Sigmoid colon (tissue), 7 donors: ENCODE measurements at places on chromosomes 2 and 18. TPM values are rescaled to one million over a fixed set of nuclear protein-coding genes. Genes with fewer than 3 reads are reported as not detected.

GRCh38 chr18:10318691-10318970 is 135.8 kb upstream of the APCDD1 start:
- no peak for DNase-seq

DNA sequence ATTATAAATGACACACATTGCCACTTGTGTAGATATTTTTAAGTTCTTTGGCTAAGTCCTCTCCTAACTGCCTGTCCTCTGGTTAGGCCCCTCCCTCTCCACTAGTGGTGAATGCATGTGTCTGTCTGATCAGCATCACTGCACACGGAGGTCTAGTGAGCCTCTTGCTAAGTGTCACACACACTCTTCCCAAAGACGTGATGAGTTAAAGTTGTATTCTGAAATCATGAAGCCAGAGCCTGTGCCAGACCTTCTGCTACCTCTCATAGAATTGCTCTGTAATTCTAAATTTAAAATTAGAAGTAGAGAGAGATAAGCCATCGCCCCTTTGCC is 41.3 kb downstream of the RALB start:
- no peak for DNase-seq

GRCh38 chr2:11896386-11896785 is 150.0 kb downstream of the LPIN1 start:
- DNase-seq: no peak

DNA sequence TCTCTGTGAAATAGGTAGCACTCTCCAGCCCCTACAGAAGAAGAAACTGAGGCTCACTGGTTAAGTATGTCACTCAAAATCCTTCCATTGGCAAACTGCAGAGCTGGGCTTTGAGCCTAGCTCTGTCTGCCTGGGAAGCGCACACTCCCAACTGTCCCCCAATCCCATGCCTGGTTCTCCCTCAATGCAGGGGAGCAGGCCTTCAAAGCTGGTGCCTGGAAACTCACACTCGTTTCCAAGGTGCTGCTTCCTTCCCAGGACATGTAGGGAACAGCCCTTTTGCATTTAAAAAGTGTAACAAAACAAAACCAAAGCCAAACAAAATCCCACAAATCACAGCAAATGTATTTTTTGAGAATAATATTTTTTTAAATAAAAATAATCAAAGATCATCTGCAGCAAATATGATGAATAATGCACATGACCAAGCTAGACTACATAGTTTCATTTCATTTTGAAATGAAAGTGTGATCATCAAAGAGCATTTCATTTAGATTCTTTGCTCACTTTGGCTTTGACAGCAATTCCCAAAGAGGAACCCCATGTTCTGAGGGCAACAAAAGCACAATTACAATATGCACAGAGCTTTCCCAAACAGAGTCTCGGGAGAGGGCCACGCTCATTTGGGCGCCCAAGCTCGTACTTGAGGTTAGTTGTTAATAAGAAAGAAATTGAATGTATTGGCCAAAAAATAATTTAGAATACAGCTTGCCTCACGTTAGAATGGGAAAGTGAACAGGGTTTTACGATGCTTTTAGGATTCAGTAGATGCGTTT is 96.7 kb upstream of the ACKR3 start:
- DNase-seq: no peak

Gene GATA6
- polyA plus RNA-seq: 13.6 TPM

DNA sequence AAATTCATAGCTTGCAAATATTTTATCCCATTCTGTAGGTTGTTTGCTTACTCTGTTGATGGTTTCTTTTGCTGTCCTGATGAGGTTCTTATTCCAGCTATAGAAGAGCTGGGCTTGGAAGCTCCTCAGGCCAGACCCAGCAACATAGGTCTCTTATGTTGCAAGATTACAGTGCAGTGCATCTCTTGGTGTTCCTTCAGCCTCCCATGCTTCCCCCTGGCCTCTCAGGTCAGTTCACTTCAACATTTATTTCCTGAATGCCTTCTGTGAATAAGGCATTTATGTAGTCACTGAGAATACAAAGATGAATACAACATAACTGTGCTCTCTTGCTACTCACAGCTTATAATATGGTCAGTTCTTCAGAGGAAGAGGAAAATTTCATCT is 179.0 kb upstream of the SLC39A10 start:
- DNase-seq: no peak

DNA sequence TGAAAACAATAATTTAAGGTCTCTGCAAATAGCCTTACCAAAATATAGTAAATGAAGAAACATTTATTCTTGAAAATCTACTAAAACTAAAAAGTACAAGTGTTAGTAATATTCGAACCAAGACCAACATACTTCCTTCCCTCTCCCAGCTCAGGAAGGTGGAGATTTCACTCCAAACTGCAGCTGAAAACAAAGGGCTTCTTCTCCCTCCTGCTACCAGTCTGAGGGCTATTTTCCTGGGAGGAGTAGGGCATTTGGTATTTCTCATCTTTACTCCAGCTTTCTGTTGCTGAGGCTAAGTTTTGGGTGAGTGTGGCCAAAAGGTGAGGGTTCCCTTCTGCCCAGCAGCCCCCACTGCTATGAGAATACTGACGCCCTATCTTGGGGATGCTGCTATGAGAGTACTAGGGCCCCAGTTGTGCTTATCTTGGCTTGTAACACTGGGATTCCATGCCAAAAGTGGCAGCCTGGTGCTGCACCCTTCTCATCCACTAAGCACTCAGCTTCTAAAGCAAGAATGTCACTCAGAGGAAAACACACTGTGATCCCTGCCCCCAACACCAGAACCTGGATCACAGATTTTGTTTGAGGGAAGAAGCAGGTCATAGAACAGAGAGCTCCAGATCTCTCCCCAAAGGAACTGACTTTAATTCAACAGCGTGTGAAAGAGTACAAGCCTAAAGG is 130.7 kb upstream of the KLF7 start:
- no peak for DNase-seq

Gene DDX18
- 32.0 TPM for polyA plus RNA-seq

- DNase-seq: no peak
Observed at GRCh38 chr2:158477202-158477601, 20.4 kb downstream of the PKP4 start.

- no peak for DNase-seq
Observed at GRCh38 chr18:53682796-53683195, 541.7 kb downstream of the MBD2 start.

DNA sequence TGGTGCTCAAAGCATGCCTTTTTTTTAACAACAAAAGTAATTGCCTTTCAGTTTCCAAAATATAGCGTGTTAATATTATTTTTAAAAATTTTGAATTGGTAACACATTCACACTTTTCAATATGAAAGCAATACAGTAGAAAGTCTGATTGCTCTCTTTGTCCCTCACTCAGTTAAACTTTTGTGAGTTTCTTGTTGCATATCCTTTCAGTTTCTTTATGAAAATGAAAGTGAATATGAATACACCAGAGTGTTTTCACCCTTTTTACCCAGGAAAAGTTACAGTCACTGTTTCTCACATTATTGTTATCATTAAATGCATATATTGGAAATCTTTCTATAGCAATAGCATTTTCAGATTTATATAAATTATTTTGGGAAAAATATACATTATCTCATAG is 377.4 kb upstream of the CRIM1 start:
- DNase-seq: no peak

Gene MFSD2B
- polyA plus RNA-seq: 0.10 TPM

Gene GKN2
- polyA plus RNA-seq: 1.2 TPM

Gene ACTG2
- polyA plus RNA-seq: 16.9 TPM

Gene EPHA4
- 1.2 TPM for polyA plus RNA-seq
